Stomach (tissue), 19 donors: ENCODE measurements at places on chromosomes 6 and 20. TPM values are rescaled to one million over a fixed set of nuclear protein-coding genes. Genes with fewer than 3 reads are reported as not detected.

- peaks cover 9% of the 10 kb centered on the region for H3K36me3 ChIP-seq
- no peaks in the 10 kb centered on the region for H3K4me1 ChIP-seq
- no peak overlapping the region for H3K4me3 ChIP-seq
These were observed 284.9 kb downstream of the PRKN start for GRCh38 chr6:162442687-162443086.

- H3K27me3 ChIP-seq: no peaks in the 10 kb centered on the region
- no peak for DNase-seq
- H3K4me3 ChIP-seq: no peak overlapping the region
- no peaks in the 10 kb centered on the region for H3K36me3 ChIP-seq
These were observed 230.7 kb upstream of the MARCKS start for GRCh38 chr6:113626475-113626874.

DNA sequence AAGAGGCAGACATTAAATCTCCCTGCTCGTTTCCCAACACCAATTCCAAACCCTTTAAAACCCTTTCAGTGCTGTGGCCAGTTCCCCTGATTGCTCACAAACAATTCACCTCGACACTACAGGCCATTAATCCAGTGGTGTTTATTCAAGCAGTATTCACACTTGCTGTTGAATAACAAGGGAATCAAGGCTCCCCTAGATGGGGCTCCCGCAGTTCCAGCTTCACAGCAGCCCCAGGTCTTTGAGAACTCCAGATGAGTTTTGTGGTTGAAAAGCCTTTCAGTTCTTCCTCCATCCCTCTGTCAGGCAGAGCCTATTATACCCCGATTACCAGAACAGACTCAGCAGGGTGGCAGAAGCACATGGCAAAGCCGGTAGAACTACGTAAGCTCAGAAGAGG lies 36.2 kb downstream of the JAG1 start:
- DNase-seq: no peak
- no peaks in the 10 kb centered on the region for H3K27me3 ChIP-seq
- H3K36me3 ChIP-seq: peaks cover 36% of the 10 kb centered on the region
- H3K4me1 ChIP-seq: peaks cover 60% of the 10 kb centered on the region
- H3K4me3 ChIP-seq: no peak overlapping the region

GRCh38 chr20:3248167-3248992 lies 9.4 kb upstream of the SLC4A11 start:
- peaks cover 25% of the 10 kb centered on the region for H3K4me1 ChIP-seq
- H3K36me3 ChIP-seq: peaks cover 37% of the 10 kb centered on the region
- no peak overlapping the region for H3K27ac ChIP-seq
- DNase-seq: peak; percentile 67

- H3K27me3 ChIP-seq: no peaks in the 10 kb centered on the region
- H3K4me1 ChIP-seq: no peaks in the 10 kb centered on the region
- H3K27ac ChIP-seq: no peak overlapping the region
- no peaks in the 10 kb centered on the region for H3K36me3 ChIP-seq
These were observed 104.0 kb downstream of the EDN1 start for GRCh38 chr6:12394170-12394569.

GRCh38 chr6:98841621-98842341 lies 7.4 kb downstream of the POU3F2 start:
- no peak overlapping the region for H3K27ac ChIP-seq
- no peaks in the 10 kb centered on the region for H3K36me3 ChIP-seq
- H3K27me3 ChIP-seq: peaks cover 34% of the 10 kb centered on the region
- DNase-seq: no peak
- H3K4me3 ChIP-seq: no peak overlapping the region

DNA sequence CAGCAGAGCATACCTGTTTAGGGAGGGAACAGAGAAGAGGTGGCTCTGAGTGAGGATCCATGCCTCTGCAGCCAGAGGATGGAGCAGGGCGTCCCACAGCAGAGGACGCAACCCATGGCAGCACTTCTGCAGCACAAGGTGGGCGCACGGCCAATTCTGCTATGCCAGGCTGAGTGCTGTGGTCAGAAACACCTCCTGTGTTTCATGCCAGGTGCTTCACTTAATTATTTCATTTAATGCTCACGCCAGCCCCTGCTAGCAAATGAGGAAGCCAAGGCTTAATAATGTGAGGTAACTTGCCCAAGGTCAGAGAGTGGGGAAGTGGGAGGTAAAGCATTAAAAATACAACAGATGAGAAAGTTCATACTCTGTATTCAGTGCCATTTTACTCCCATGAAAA lies 68.5 kb upstream of the PTGIS start:
- no peak overlapping the region for H3K27ac ChIP-seq
- H3K36me3 ChIP-seq: peaks cover 74% of the 10 kb centered on the region
- H3K27me3 ChIP-seq: no peaks in the 10 kb centered on the region
- DNase-seq: peak; percentile 35
- no peak overlapping the region for H3K4me3 ChIP-seq

The GABRR2 gene
- not detected for polyA plus RNA-seq

The BANF2 gene
- not detected for polyA plus RNA-seq

The AVP gene
- polyA plus RNA-seq: not detected

The HAO1 gene
- polyA plus RNA-seq: not detected

The C20orf202 gene
- polyA plus RNA-seq: not detected
